Motor neuron (in vitro differentiated cells): ENCODE measurements at places on chromosomes 4 and X. TPM values are rescaled to one million over a fixed set of nuclear protein-coding genes. Genes with fewer than 3 reads are reported as not detected.

The TEX11 gene
- not detected in 2 replicates for total RNA-seq

The PDGFRA gene
- 37.4 and 43.2 TPM in 2 replicates for total RNA-seq

The VEGFD gene
- total RNA-seq: not detected in 2 replicates

The ARHGAP4 gene
- total RNA-seq: 2.8 and 2.9 TPM in 2 replicates

The PPBP gene
- not detected in 2 replicates for total RNA-seq

The MAML3 gene
- 21.5 and 22.0 TPM in 2 replicates for total RNA-seq

The MSL3 gene
- total RNA-seq: 15.2 and 16.4 TPM in 2 replicates

The SSX1 gene
- not detected in 2 replicates for total RNA-seq

The STATH gene
- total RNA-seq: not detected in 2 replicates

The MAGEE2 gene
- 0.78 and 0.81 TPM in 2 replicates for total RNA-seq

- no peak for ATAC-seq
Observed at GRCh38 chrX:110397339-110397738, 38.7 kb downstream of the RTL9 start.

DNA sequence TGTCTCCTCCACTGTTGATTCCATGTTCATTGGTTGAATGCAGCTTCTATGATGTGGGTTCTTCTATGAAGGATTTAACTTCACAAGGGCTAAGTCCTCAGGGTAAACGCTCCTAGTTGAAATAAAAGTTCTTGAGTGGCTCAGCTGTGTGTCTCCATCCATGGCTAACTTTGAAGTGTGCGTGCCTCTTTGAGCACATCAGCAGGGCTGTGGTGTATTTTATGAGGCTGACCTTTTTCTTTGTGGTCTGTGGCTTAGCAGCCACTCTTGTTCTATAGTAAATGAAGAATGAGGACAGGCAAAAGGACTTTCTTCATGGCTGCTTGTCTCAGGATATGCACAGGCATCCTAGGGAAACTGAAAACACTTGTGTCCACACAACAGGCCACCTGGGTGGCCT is 88.5 kb downstream of the KIT start:
- ATAC-seq: no peak

DNA sequence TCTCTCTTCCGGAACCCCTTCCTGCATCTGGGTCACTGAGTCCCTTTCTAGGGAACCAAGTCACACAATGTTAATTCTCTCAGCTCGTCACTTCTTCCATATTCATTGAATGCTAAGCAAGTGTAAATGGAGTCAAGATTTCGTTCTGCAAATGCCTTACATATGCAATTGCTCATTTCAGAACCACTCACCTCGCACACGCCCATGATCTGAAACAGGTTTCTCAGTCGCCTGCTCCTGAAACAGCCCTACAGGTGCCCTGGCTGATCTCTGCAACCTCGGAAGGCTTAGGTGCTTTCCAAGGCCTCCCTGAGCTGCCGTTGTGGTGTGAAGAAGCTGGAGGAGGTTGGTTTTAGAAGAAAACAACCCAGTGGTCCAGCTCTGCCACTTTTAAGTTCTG is 100.8 kb upstream of the MSX1 start:
- no peak for ATAC-seq

DNA sequence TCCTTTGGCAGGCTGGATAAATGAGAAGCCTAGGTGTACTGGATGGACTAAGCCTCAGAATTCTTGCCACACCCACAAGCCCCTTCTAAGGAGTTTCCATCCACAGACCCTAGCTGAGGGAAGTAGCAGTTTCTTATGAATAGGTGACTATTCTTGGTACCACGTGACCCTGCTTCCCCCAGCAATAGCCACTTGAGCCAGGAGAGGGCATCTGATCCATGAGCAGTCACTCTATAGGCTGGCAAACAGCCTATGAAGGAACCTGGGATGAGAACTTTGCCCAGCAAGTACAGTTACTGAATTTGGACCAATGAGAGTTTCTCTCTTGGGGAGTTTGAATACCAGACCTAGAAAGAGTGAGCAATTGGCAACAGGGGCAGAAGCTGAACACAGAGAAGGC is 84.0 kb downstream of the RTL9 start:
- ATAC-seq: peak; percentile 83

GRCh38 chrX:55149242-55149641 is 60.4 kb downstream of the PAGE2 start:
- ATAC-seq: no peak

GRCh38 chr4:16896881-16897750 is 1.3 kb downstream of the LDB2 start:
- ATAC-seq: peak; percentile 15

DNA sequence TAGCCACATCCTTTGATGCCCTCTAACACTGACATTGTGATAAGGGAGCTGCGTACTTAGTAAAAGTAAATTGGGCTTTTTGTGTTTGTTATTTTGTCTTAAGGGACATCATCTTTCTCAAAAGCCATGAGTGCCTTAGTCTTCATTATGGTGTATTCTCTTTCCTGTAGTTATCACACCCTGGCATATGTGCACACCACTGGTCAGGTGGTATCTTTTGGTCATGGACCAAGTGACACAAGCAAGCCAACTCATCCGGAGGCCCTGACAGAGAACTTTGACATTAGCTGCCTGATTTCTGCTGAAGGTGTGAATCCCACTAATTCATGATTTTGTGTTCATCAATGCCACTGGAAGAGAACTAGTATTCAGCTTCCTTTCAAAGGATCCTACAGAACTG is 18.0 kb downstream of the HERC6 start:
- ATAC-seq: no peak

DNA sequence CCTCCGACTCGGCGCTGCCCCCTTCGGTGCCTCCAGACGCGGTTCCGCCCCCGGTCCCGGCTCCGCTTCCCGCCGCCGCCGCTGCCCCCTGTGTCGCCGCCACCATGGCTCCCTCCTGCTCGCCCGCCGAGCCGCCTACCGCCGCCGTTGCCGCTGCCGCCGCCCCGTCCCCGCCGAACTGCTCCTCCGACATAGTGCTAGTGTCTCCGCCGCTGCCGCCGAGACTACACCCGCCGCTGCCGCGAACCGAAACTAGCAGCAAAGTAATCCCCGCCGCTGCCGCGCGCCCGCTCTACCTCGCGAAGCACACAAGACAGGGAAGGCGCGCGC is 340 bp downstream of the HNRNPD start:
- ATAC-seq: peak; percentile 6

GRCh38 chr4:121980643-121981042 is 28.8 kb upstream of the TRPC3 start:
- ATAC-seq: no peak

GRCh38 chr4:7015383-7016035 is 27.7 kb upstream of the TADA2B start:
- ATAC-seq: no peak

DNA sequence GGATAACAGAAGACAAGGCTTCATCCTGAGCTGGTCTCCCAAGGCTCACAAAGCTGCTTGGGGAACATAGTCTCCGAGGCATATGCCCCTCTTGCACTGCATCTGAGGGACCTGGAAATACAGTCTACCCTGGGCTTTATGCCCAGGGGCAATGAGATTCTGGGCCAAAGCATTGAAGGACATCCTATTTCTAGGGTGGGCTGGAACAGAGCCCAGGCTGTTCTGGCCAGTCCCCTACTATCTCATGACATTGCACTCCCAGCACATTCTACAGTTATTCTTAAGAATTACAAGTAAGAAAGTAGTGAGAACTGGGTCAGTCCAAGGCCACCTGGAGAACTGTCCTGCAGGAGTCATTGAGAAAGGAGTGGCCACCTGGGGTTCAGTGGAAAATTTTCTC is 107.6 kb downstream of the USP46 start:
- ATAC-seq: no peak

DNA sequence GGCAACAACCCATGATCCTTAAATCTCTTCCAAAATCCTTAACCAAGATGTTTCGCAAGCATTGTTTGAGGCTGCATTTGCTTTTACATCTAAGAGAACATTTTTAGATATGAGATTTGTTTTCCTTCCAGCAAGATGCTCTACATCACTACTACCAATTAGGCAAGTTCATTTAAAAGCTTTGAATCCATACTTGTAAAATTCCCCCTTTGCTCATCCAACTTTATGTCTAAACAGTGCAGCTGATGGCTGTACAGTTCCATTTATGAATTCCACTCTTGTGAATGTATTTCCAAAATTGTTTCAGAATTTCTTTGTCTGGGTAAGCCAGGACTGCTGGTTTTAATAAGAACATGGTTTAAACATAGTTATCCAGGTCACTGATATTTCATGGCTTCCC is 31.5 kb downstream of the RAI2 start:
- ATAC-seq: no peak

DNA sequence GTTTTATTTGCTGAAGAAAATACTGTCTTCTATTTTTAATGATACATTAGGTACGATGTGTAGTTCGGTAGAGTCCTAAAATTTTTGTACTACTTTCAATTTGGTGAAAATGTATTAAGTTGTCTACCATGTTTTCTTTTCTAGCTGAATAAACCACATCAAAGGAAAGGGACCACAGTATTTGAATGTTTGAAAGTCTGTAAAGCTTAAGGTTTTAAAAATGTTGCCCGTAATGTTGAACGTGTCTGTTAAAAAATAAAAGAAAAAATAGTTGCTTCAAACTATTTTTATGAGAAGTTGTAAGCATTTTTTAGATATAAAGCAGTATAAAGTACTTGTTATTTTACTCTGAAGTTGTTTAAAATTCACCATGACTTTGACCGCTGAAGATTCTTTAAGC is 3.2 kb downstream of the CDKN2AIP start:
- no peak for ATAC-seq

- ATAC-seq: no peak
Observed at GRCh38 chr4:121838136-121838535, 14.5 kb upstream of the CCNA2 start.

- ATAC-seq: peak; percentile 60
Observed at GRCh38 chr4:81470456-81471297, 1.0 kb downstream of the RASGEF1B start.

- peak; percentile 95 for ATAC-seq
Observed at GRCh38 chrX:997631-998137, 214.8 kb downstream of the CRLF2 start.

- peak; percentile 68 for ATAC-seq
Observed at GRCh38 chr4:104494822-104495559, at the start of gene CXXC4. CXXC4 (minus strand) TSS chr4:104494894; CDS start chr4:104491802, 3,092 bp downstream.

- no peak for ATAC-seq
Observed at GRCh38 chr4:158870282-158870625, 101.4 kb downstream of the FNIP2 start.

DNA sequence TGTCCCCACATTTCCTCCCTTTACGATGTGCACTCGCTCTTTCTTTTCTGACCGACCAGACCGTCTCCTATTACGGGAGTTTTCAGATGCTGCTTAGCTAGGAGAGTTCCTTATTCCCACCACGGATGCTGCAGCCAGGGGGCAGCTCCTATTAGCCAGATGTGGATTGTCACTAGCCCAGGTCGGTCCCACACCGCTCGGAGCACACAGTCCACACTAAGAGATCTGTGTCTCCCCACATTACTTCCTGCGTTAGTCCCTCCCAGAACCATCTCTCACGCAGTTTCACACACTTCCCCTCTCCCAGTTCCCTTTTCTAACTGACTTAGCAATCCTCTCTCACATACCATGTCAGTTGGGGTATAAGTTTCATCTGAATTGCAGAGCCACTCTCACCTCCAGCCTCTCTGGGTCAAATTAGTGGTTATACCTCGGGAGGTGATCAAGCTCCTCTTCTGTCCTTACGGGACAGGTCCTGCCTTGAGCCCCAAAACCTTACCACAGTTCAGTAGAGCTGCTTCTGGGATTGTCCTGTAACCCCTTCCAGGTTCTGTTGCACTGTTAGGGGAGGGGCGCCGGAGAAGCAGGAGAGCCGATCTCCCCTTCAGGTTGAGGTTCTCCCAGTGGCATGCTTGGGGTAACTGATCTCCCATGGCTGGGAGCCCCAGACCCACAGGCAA is 28.2 kb downstream of the SULT1E1 start:
- no peak for ATAC-seq

DNA sequence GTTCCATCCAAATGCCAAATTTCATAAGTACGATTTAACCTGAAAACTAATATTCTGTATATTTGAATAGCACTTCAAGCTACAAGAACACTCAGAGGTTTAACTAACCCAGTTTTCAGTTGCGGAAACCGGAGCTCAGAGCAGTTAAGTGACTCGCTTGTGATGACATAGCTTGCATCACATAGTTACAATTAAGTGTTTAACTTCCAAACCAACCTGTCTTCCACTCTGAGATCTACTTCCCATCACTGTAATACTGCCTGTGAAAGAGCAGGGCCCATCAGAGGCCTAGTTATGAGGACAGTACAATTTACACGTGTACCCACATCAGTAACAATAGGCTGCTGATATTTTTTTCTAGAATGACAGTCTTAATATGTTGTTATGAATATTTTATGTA is 120.3 kb downstream of the MAD2L1 start:
- no peak for ATAC-seq

DNA sequence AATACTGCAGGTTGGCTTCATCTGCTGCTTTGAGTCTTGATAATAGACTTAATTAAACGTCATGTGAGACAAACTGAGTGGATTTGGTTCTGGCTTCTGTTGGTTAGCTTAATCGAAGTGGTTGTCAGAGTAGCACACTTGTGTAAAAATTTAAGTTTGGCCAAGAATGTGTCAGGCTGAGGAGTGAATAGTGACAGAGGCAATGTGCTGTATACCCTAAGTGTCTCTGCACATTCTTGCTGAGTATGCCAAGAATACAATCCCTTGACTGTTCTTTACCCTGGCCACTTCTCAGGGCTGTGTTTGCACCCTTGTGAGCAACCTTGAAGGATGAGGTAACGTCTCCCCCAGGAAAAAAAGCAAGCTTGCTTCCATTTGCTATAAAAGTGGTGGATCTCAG is 14.9 kb downstream of the RPS3A start:
- no peak for ATAC-seq

- no peak for ATAC-seq
Observed at GRCh38 chr4:111628437-111628836, 516.8 kb upstream of the FAM241A start.

- no peak for ATAC-seq
Observed at GRCh38 chr4:10299601-10300000, 157.6 kb downstream of the ZNF518B start.

DNA sequence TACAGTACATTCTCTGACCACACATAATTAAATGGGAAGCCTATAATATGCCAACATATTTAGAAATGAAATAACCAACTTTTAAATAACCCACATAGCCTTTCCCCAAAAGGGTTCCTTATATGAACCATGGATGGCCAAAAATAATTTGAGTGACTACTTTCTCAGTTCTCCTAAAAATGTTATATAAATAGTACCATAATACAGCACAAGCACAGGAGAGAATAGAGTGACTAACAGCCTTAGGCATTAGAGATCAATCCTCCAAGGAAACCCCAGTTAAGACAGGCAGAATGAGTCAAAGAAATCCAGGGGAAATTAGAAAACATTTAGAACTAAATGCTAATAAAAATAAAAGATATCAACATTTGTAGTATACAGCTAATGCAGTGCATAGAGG is 50.2 kb downstream of the ANKRD17 start:
- no peak for ATAC-seq

DNA sequence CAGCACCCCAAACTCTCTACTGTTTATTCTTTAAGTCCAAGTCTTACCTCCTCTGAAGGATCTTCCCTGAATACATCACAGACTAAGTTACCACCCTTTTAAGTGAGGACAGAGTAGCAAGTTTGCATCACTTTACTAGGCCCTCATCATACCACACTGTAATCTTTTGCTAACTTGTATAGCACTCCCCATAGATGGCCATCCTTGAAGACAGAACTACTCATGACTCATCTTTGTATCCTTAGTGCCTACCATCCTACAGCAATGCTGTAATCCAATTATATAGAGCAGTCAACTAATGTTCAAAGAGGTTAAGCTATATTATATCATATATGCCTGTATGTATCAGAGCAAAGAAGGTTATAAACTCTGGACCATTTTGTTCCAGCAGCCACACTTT is 101.4 kb downstream of the ADAMTS3 start:
- no peak for ATAC-seq

- peak; percentile 50 for ATAC-seq
Observed at GRCh38 chr4:184472614-184473498, 1.5 kb downstream of the IRF2 start.
